ENCODE measurements at places on chromosomes 1 and 21.

DNA sequence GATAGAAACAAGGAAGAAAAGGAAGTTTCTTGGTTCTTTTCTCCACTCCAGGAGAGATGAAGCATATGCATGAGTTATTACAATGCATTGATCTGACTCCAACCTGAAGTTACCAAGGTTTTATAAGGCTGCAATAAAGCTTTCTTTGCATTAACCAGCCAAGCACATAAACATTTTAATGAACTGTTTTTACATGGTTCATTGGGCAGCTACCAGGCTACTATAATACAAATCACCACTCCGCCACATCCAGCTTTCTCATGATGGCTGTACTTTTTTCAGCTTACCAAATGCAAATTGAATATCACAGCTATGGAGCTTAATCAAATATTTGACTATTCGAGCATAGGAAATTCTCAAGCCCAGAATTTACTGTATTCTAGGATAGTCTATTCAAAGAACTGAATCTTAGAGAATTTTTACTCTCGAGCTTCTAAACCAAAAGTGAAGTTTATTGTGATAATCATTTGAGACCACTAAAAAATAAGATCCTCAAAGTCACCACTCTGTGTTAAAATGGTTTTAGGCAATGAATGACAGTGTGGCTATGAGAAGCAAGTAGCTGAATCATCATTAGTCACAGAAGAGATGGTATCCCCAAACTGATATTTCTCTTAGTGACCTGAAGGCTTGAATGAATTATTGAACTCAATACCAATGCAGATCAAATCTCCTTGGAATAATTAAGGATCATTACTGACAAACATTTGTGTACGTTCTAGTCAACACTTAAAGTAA is 58.6 kb upstream of the ZNF281 start:
- H3K4me1 ChIP-seq: no peaks in the 10 kb centered on the region
- H3K27ac ChIP-seq: no peak overlapping the region

- no peak overlapping the region for H3K4me3 ChIP-seq
- no peaks in the 10 kb centered on the region for H3K36me3 ChIP-seq
- H3K27ac ChIP-seq: no peak overlapping the region
- H3K4me1 ChIP-seq: no peaks in the 10 kb centered on the region
- DNase-seq: no peak
- H3K27me3 ChIP-seq: no peaks in the 10 kb centered on the region
These were observed 288.0 kb upstream of the PRMT6 start for GRCh38 chr1:106768501-106768900.

DNA sequence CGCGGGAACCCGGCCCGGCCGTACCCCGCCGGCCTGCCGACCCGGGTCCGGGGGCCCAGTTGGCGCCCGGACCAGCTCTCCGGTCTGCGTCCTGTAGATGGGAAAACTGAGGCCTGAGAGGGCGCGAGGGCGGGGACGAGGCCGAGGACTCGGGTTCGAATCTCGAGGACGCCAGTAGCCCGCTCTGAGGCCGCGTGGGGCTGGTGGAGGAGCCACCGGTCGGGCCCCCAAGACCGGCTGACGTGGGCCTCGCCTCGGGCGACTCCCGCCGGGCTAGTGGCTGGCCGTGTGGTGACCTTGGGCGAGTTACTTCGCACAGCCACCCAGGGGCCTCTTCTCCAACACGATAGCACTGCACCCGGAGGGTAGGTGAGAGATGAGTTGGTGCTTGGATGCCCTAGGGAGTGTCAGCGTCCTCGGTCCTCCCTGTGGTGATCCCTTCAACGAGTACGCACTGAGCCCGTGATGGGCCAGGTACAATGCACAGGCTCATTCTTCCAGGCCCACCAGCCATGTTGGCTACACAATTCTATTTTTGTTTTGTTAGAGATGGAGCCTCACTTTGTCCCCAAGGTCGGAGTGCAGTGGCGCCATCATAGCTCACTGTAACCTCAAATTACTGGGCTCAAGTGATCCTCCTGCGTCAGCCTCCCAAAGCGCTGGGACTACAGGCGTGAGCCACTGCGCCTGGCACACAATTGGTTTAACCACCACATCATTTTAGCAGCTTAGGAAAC is 404 bp upstream of the SCMH1 start:
- H3K4me3 ChIP-seq: peak overlapping the region; percentile 66
- H3K27ac ChIP-seq: peak overlapping the region; percentile 96
- H3K4me1 ChIP-seq: peaks cover 7% of the 10 kb centered on the region
- no peaks in the 10 kb centered on the region for H3K27me3 ChIP-seq

DNA sequence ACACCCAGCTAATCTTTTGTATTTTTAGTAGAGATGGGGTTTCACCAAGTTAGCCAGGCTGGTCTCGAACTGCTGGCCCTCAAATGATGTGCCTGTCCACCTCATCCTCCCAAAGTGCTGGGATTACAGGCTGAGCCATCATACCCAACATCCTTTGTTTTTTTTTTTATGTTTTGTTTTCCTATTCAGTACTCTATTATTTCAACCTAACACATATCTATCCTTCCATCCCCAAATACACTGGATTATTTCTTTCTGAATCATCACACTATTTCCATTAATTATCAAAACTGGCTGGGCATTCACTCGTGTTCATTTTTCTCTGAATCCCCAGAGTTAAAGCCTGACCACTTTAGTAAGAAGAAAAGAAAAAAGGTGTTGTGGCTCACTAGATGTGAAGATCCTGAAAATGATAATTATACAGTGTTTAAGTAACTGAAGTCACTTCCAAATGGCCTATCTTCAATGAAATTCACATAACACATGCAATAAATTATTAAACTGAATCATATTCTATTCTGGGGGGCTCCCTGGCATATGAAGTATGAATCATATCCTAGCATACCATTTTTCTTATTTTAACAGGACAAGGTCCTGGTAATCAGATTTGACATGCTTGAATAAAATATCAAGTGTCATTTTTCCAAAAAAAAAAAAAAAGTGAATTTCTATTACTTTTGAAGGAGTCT is 1754.2 kb downstream of the BRINP3 start:
- H3K4me3 ChIP-seq: no peak overlapping the region
- H3K27ac ChIP-seq: no peak overlapping the region
- no peaks in the 10 kb centered on the region for H3K4me1 ChIP-seq
- H3K27me3 ChIP-seq: no peaks in the 10 kb centered on the region
- H3K36me3 ChIP-seq: no peaks in the 10 kb centered on the region

DNA sequence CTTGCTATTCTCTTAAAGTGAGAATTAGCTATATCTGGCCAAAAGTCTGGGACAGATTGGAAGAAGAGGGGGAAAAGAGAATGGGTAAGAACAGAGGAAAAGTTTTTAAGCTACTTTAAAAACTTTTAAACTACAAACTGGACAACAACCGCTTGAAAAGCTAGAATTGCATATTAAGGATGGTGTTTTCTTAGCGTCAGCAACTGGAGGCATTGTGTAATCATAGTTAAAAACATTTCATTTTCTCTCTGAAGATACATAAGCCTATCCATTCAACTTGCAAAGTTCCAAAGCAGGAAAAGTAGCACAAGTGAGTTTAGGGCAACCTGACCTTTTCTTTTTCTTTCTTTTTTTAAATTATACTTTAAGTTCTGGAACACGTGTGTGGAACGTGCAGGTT is 10.9 kb downstream of the PBX1 start:
- no peak for DNase-seq
- peaks cover 16% of the 10 kb centered on the region for H3K36me3 ChIP-seq
- peak overlapping the region; percentile 62 for H3K27ac ChIP-seq

- H3K27ac ChIP-seq: no peak overlapping the region
- no peak for DNase-seq
- no peaks in the 10 kb centered on the region for H3K27me3 ChIP-seq
- no peaks in the 10 kb centered on the region for H3K36me3 ChIP-seq
- no peaks in the 10 kb centered on the region for H3K4me1 ChIP-seq
- H3K4me3 ChIP-seq: no peak overlapping the region
These were observed 112.2 kb upstream of the MROH9 start for GRCh38 chr1:170823120-170823519.

GRCh38 chr1:12486401-12487005 is 131.5 kb downstream of the DHRS3 start:
- peaks cover 70% of the 10 kb centered on the region for H3K4me1 ChIP-seq
- DNase-seq: no peak
- peaks cover 6% of the 10 kb centered on the region for H3K36me3 ChIP-seq
- no peak overlapping the region for H3K4me3 ChIP-seq
- peak overlapping the region; percentile 66 for H3K27ac ChIP-seq
- H3K27me3 ChIP-seq: no peaks in the 10 kb centered on the region

GRCh38 chr1:162366671-162367070 is 10.0 kb downstream of the SPATA46 start:
- no peak for DNase-seq
- H3K4me1 ChIP-seq: peaks cover 5% of the 10 kb centered on the region
- H3K27me3 ChIP-seq: no peaks in the 10 kb centered on the region
- no peaks in the 10 kb centered on the region for H3K36me3 ChIP-seq
- no peak overlapping the region for H3K27ac ChIP-seq
- peak overlapping the region; percentile 34 for H3K4me3 ChIP-seq

- H3K36me3 ChIP-seq: no peaks in the 10 kb centered on the region
- H3K4me3 ChIP-seq: no peak overlapping the region
- H3K4me1 ChIP-seq: peaks cover 22% of the 10 kb centered on the region
- H3K27me3 ChIP-seq: no peaks in the 10 kb centered on the region
These were observed 111.0 kb downstream of the PTPN14 start for GRCh38 chr1:214440219-214440965.

DNA sequence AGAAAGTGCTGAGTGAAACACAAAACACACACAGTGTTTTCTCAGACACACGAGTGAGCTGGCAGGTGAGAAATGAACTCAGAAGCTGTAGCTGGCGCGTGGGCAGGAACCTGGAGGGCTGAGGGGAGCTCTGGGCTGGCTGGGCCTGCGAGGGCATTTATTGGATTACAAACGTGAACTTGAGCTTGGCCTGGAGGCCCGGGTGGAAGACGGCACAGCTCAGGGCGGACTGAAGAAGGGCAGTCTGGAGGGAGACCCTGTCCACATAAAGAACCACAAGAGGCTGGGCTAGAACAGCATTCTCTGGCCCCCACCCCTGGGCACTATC is 52.1 kb upstream of the ADARB1 start:
- H3K4me3 ChIP-seq: no peak overlapping the region
- no peaks in the 10 kb centered on the region for H3K27me3 ChIP-seq
- no peak overlapping the region for H3K27ac ChIP-seq
- H3K36me3 ChIP-seq: no peaks in the 10 kb centered on the region
- H3K4me1 ChIP-seq: peaks cover 24% of the 10 kb centered on the region

- DNase-seq: no peak
- no peak overlapping the region for H3K4me3 ChIP-seq
- H3K27ac ChIP-seq: no peak overlapping the region
- H3K27me3 ChIP-seq: peaks cover 36% of the 10 kb centered on the region
- no peaks in the 10 kb centered on the region for H3K4me1 ChIP-seq
- H3K36me3 ChIP-seq: no peaks in the 10 kb centered on the region
These were observed 17.3 kb downstream of the LRRC52 start for GRCh38 chr1:165560883-165561656.

- no peaks in the 10 kb centered on the region for H3K27me3 ChIP-seq
- H3K4me1 ChIP-seq: peaks cover 7% of the 10 kb centered on the region
- H3K27ac ChIP-seq: peak overlapping the region; percentile 63
- no peak for DNase-seq
These were observed 136.2 kb downstream of the NAV1 start for GRCh38 chr1:201675143-201675542.

GRCh38 chr1:191734321-191734720 is 423.9 kb upstream of the RGS18 start:
- no peak for DNase-seq
- no peaks in the 10 kb centered on the region for H3K4me1 ChIP-seq
- H3K27me3 ChIP-seq: no peaks in the 10 kb centered on the region
- H3K36me3 ChIP-seq: no peaks in the 10 kb centered on the region

DNA sequence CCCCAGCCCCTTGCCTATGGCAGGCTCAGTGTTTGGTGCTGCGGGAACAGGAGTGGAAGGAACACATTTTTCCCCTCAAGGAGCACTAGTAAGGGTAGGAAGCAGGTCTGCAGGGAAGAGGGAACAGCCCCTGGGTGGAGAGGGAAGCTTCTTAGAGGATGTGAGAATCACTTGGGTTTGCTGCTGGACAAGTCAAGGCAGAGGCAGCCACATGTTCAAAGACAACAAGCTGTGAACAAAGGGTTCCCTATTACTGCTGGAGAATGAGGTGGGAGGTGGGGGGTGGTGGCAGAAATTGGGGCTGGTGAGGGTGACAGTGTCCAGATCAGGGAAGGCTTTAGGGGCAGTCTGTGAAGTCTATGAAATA is 24.8 kb upstream of the CITED4 start:
- peak overlapping the region; percentile 61 for H3K27ac ChIP-seq
- H3K4me1 ChIP-seq: peaks cover 18% of the 10 kb centered on the region
- DNase-seq: no peak
- no peaks in the 10 kb centered on the region for H3K36me3 ChIP-seq

DNA sequence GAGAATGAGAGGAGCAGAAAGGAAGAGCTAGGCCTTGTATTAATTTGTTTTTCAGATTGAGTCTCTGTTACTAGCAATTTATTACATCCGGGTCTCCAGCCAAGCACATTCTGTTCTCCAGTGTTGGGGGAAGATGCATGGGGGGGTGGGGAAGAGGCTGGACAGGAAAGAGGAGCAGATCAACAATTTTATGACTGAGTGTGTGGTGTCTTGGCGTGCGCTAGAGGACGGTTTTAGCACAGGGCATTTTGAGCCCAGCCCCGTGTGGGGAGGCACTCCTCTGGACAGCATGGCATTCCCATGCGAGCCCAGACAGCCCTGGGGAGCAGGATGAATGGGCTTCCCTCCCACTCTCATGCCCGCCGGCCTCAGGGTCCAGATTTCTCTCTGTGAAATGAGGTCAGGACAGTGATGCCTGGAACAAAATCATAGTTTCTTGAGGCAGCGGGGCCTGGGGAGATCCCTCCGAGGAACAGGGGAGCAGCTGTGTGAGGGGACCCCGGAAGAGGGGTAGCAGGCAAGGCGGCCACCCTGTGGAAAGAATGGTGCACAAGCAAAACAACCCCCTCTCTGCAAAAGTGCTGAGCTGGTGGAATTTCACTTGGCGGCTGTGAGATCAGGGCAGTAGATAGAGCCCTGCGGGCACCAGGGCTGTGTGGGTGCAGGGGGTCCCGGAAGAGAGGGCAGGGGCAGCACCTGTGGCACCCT is 16.3 kb downstream of the SOX13 start:
- peak overlapping the region; percentile 86 for H3K27ac ChIP-seq
- no peaks in the 10 kb centered on the region for H3K27me3 ChIP-seq
- H3K4me1 ChIP-seq: peaks cover 40% of the 10 kb centered on the region
- H3K4me3 ChIP-seq: peak overlapping the region; percentile 44
- no peak for DNase-seq
- H3K36me3 ChIP-seq: no peaks in the 10 kb centered on the region

- no peaks in the 10 kb centered on the region for H3K36me3 ChIP-seq
- H3K27me3 ChIP-seq: no peaks in the 10 kb centered on the region
- no peak overlapping the region for H3K4me3 ChIP-seq
- peaks cover 1% of the 10 kb centered on the region for H3K4me1 ChIP-seq
- H3K27ac ChIP-seq: no peak overlapping the region
- no peak for DNase-seq
These were observed 30.0 kb upstream of the IRF2BP2 start for GRCh38 chr1:234639961-234640360.

- H3K27ac ChIP-seq: no peak overlapping the region
- no peaks in the 10 kb centered on the region for H3K4me1 ChIP-seq
- no peak overlapping the region for H3K4me3 ChIP-seq
- H3K27me3 ChIP-seq: no peaks in the 10 kb centered on the region
These were observed 35.0 kb upstream of the AGO1 start for GRCh38 chr1:35847935-35848565.

Measured in esophagus squamous epithelium (tissue), 5 donors.